ENCODE measurements at places on chromosomes 1 and 21. TPM values are rescaled to one million over a fixed set of nuclear protein-coding genes. Genes with fewer than 3 reads are reported as not detected.

- H3K4me3 ChIP-seq: peak overlapping the region; percentile 31
- no peaks in the 10 kb centered on the region for H3K4me1 ChIP-seq
- DNase-seq: no peak
- no peaks in the 10 kb centered on the region for H3K27me3 ChIP-seq
These were observed 488 bp downstream of the FAM78B start for GRCh38 chr1:166166329-166166697.

DNA sequence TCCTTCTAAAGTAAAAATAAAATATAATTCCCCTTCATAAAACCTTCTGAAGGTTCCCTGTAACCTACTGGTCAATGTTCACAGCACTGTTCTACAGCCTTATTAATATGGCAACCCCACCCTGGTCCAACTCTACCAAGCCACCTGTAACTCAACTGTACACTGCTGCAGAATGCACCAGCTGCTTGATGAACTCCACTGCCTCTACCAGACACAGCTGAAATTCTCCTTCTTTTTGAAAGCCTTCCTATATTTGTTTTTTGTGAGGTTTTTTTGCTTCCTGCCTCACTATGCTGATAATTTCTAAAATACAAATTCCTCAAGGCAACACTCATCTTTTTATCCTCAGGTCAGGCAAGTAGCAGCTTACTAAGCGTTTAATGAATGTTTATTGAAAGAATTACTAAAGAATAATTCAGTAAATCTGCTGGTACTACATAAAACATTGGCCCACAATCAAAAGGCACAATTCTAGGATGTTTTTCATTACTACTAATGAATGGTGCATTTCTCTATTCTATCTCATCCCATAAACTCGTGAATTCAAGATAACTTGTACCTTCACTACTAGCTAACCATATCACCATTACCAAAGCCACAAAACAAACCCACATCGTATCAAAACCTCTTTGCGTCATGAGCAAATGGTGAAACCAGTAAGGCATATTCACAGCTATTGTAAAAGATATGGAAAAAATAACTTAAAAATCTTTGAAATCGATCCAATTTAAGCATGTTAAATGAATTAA lies 2.4 kb downstream of the SSX2IP start:
- no peak overlapping the region for H3K4me3 ChIP-seq
- H3K27ac ChIP-seq: no peak overlapping the region
- DNase-seq: no peak
- no peaks in the 10 kb centered on the region for H3K27me3 ChIP-seq
- peaks cover 15% of the 10 kb centered on the region for H3K4me1 ChIP-seq

- peaks cover 11% of the 10 kb centered on the region for H3K4me1 ChIP-seq
- H3K4me3 ChIP-seq: peak overlapping the region; percentile 52
- DNase-seq: peak; percentile 70
- no peak overlapping the region for H3K27ac ChIP-seq
These were observed 4.9 kb upstream of the PROX1 start for GRCh38 chr1:213982672-213983492.

The OXCT2 gene
- total RNA-seq: 4.8 TPM

The INSRR gene
- total RNA-seq: not detected

DNA sequence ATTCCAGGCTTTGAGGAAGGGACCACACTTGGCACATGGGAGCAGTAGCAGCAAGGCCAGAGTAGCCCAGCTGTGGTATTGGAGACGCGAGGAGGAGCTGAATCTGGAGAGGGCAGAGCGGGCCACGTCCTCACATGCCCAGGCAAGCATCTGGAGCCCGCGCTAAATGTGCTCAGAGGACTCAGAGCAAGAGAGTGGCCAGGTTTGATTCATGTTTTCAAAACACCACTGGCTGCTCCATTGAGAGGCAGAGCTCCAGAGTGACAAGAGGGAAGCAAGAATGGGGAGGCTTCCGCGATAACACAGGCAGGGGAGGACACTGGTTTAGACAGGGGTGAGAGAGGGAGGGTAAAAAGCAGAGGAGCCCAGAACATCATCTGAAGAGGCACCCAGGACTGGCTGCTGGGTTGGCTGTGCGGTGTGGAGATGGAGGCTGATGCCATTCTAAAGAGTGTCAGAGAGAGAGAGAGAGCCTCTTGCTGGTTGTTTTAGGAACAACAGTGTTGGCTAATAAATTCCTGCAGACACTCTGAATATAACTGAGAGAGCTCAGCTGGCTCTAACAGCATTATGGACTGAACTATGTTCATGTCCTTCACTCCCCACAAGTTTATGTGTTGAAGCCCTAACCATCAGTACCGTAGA lies 32.3 kb downstream of the RCAN1 start:
- no peak overlapping the region for H3K4me3 ChIP-seq
- H3K36me3 ChIP-seq: no peaks in the 10 kb centered on the region
- no peak for DNase-seq
- H3K27ac ChIP-seq: peak overlapping the region; percentile 70
- H3K27me3 ChIP-seq: no peaks in the 10 kb centered on the region

The FNDC10 gene
- 4.0 TPM for total RNA-seq

The ADCY10 gene
- 0.67 TPM for total RNA-seq

The EVI5 gene
- total RNA-seq: 17.4 TPM

The SYT6 gene
- total RNA-seq: 0.11 TPM

- H3K36me3 ChIP-seq: no peaks in the 10 kb centered on the region
- DNase-seq: peak; percentile 69
- no peaks in the 10 kb centered on the region for H3K27me3 ChIP-seq
- peaks cover 20% of the 10 kb centered on the region for H3K4me1 ChIP-seq
- H3K27ac ChIP-seq: peak overlapping the region; percentile 87
- H3K4me3 ChIP-seq: no peak overlapping the region
These were observed 47.1 kb downstream of the ATP2B4 start for GRCh38 chr1:203673550-203674411.

The CD5L gene
- 0.19 TPM for total RNA-seq

DNA sequence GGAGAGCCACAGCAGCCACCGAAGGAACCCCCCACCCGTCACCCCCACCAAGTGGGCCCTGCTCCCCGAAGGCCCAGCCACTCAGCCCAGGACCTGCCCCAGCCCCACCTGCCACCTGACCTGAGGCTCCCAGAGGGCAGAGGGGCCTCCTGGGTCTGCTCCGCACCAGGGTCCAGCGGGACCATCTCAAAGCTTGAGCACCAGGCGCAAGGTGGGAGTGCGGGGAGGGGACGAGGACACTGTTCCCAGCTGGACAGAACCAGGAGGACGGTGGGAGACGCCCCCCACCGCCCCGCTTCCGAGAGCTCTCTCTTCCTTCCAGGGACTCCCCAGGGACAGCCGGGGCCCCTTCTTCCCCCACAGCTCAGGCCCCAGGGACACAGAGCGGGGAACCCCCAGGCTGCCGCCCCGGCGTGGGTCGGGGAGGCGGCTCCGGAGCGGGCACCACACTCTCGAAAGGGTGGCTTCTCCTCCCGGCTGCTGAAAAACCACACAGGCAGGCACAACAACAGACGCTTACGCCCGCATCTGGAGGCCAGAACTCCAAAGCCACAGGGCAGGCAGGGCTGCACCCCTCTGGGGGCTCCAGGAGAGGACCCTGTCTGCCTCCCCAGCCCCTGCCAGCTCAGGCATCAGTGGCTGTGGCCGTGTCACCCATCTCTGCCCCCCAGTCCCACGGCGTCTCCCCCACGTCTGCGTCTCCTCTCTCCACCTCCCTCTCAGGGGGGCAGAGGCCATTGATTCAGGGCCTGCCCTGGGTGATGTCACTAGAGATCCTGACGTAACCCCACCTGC lies 1.9 kb upstream of the TTLL10 start:
- no peak overlapping the region for H3K4me3 ChIP-seq
- no peak overlapping the region for H3K27ac ChIP-seq
- no peaks in the 10 kb centered on the region for H3K4me1 ChIP-seq
- no peak for DNase-seq
- no peaks in the 10 kb centered on the region for H3K36me3 ChIP-seq

- H3K36me3 ChIP-seq: no peaks in the 10 kb centered on the region
- H3K4me1 ChIP-seq: no peaks in the 10 kb centered on the region
- no peak for DNase-seq
- H3K27me3 ChIP-seq: no peaks in the 10 kb centered on the region
- H3K4me3 ChIP-seq: no peak overlapping the region
- H3K27ac ChIP-seq: no peak overlapping the region
These were observed 152.6 kb upstream of the LMO4 start for GRCh38 chr1:87176087-87176486.

DNA sequence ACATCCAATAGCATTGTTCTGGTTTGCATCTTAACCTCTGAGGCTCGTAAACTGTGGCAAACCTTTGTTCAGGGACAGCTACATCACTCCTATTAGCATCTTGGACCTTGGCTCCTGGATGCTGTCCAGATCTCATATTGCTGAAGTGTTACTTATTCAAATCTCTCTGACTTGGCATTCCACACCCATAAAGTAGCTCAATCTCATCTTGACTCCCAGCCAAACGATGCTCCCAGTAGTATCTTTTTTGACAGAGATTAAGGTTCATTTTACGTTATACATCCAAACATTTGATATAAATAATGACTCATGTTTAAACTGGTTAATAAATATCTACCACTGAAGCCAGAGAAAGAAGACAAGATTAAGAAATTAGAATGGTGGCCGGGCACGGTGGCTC lies 4.4 kb upstream of the FLVCR1 start:
- H3K27me3 ChIP-seq: no peaks in the 10 kb centered on the region
- no peak overlapping the region for H3K4me3 ChIP-seq
- H3K27ac ChIP-seq: no peak overlapping the region
- no peak for DNase-seq
- H3K4me1 ChIP-seq: peaks cover under 1% of the 10 kb centered on the region

GRCh38 chr1:217253351-217253750 lies 377.5 kb downstream of the GPATCH2 start:
- no peak overlapping the region for H3K4me3 ChIP-seq
- H3K36me3 ChIP-seq: no peaks in the 10 kb centered on the region
- H3K27me3 ChIP-seq: no peaks in the 10 kb centered on the region
- no peaks in the 10 kb centered on the region for H3K4me1 ChIP-seq
- DNase-seq: no peak
- H3K27ac ChIP-seq: no peak overlapping the region

The CLCA1 gene
- total RNA-seq: not detected

GRCh38 chr1:219075121-219075879 lies 98.4 kb upstream of the LYPLAL1 start:
- no peak overlapping the region for H3K27ac ChIP-seq
- H3K4me1 ChIP-seq: no peaks in the 10 kb centered on the region
- DNase-seq: no peak
- no peaks in the 10 kb centered on the region for H3K36me3 ChIP-seq
